ENCODE measurements at places on chromosomes 5 and 9. TPM values are rescaled to one million over a fixed set of nuclear protein-coding genes. Genes with fewer than 3 reads are reported as not detected.
A peak's percentile ranks its signal among the peaks of the same experiment; 100 is the strongest.

Gene PCDHA9
- total RNA-seq: 0.19 TPM

DNA sequence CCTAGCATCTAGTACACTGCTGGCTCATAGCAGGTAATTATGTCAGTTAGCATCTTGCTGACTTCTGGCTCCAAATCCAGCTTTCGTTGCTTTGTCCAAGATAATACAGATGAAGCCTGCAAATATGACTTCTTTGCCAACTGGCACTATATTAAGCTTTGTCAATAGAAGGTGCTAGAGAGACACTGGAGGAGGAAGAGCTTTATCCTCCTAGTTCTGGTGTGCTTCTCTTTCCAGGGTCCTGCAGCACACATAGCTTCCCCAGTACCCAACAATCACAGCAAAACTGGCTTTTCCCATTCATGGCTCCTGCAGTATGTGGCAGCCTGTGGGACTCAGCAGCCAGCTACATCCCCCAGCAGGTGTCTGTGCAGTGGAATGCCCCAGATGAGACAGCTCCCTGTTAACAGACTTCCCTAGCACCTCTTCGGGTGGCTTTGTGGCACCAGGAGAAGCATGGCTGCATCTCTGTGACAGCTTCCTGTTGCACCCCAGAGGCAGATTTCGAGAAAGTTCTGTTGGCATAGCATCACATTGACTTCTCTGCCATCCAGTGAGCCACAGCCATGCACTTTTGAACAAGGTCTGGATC lies 147.8 kb downstream of the OXCT1 start:
- no peak for DNase-seq

Gene OTULIN
- total RNA-seq: 32.9 TPM

Gene LCN9
- not detected for total RNA-seq

- peak; percentile 24 for DNase-seq
Observed at GRCh38 chr5:102090770-102091169, 205.3 kb downstream of the SLCO4C1 start.

Gene OGN
- 13.9 TPM for total RNA-seq

DNA sequence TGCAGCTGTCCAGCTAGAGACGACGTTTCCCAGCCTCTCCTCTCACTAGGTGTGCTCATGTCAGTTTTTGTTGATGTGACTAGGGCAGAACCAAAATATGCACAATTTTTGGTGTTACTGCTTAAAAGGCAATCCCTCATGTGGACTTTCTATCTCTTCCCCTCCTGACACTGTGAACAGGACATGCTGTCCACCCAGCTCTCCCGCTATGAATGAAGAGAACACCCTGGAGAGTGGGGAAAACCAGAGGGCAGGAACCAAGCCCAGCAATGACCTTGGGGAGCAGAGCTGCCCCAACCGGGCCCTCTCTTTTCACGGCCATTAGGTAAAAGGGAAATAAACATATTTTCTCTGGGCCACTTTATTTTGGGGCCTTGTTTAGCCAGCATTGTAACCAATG lies 46.7 kb upstream of the TBC1D2 start:
- no peak for DNase-seq
